ENCODE measurements at places on chromosomes 1 and 21.
A peak's percentile ranks its signal among the peaks of the same experiment; 100 is the strongest.

GRCh38 chr1:228740543-228741317 lies 5.5 kb downstream of the RHOU start:
- DNase-seq: no peak

GRCh38 chr1:7103361-7103782 lies 318.1 kb downstream of the CAMTA1 start:
- DNase-seq: peak; percentile 16

GRCh38 chr1:197526736-197527371 lies 248.4 kb downstream of the DENND1B start:
- DNase-seq: no peak

- no peak for DNase-seq
These were observed 98.7 kb upstream of the VAV3 start for GRCh38 chr1:108063703-108064102.

DNA sequence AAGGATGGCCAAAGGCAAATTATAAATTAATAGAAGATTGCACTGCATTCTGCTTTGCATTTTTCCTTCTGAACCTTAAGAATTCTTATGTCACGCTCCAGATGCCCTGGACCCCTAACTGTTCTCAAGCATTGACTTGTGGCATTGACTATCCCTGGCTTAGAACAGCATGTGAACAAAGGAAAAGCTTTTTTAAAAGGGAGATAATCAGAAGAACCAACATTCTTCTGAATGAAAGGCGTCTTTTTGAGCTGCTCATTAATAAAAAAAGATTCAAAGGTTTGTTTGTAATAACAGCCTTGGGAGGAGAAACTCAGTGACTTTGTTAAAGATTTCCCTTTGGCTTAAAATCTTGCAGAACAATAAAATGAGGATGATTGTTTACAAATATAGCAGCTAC lies 105.5 kb downstream of the TNNI3K start:
- DNase-seq: peak; percentile 23

GRCh38 chr1:47194311-47194710 lies 4.5 kb upstream of the PDZK1IP1 start:
- no peak for DNase-seq

DNA sequence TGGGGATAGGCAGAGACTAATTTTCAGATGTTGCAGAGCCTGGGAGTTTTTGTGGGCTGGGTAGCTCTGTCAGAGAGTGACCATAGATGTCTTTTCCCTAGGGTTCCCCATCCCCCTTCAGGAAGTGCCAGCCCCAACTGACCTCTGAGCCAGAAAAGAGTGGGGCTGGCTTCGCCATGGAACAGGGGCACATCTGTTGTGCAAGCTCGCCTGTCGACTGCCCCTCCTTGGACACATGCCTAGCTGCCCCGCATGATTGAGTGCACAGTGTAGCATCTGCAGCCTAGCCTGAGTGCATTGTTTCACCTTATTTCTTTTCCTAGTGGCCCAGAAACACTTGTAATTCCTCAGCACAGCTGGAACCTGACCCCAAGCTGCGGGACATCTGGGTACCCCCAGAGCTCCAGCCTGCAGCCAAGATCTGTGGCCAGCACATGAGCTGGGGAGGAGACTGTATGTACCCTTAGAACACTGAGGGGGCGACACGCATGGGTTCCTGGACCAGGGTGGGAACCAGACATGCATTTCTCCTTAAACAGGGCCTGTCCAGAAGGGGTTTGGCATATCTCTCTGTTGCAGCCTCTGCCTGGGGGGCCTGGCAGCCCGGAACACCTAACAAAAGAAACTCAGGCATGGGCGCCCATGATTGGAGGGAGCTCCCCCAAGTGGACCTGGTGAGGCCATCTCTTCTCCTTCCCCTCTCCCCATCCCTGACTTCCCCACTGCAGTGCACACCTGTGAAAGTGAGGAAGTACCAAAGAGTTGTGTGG lies 55.2 kb downstream of the SYT14 start:
- no peak for DNase-seq

DNA sequence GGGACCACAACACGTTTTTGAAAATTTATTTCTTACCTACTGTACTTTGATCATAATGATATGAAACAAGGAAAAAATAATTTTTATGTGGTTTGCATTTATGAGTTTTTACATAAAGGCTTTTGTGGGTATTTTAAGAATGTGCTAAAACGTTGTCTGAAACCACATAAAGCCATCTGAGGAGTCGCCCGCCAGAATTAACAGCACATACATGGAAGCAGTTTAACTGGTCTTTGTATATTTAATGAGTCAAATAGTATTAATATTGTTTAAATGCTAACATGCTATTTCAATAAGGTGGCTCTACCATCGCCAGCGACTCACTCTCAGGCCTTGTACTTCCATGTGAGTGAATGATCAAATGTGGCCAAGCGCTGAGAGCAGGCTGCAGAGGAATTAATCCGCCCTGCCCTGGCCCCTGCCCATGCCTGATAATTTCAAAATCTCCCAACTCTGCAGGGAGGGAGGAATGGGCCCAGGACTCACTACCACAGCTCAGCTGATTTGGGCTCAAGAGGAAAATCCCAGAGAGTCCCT lies 49.6 kb downstream of the SLC66A1 start:
- DNase-seq: no peak

GRCh38 chr1:208100906-208101305 lies 143.3 kb downstream of the PLXNA2 start:
- DNase-seq: peak; percentile 54

DNA sequence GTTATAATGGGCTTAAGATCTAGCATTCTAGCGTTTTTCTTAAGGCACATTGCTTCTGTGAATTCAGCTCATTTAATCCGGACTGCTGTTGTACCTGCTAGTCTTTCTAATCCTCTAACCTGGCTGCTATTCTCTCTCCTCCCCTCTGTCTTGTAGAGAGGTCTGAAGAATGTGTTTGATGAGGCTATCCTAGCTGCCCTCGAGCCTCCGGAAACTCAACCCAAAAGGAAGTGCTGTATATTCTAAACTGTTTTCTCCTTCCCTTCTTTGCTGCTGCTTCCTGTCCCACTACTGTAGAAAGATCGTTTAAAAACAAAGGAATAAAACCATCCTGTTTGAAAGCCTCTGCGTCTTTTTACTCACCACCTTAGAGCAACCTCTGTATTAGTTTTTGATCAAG lies 37.3 kb downstream of the CDC42 start:
- DNase-seq: no peak

DNA sequence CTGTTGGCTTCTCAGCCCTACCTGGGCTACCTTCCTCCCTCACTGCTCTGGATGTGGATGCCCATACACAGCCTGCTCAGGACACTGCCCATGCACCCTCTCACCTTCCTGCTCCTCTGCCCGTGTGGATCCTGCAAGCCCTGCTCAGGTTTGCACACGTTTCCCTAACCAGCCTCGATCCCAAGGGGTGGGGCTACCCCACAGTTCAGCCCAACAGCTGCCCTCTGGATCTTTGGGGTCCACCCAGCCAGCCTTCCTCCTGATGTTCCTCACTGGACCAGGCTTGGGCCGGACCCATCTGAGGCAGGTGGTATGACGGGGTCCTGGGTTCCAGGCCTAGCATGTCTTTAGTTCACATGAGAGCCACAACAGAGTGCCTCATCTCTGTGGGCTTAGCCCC lies 4.7 kb downstream of the TMEM54 start:
- no peak for DNase-seq

GRCh38 chr1:36166938-36167905 lies 11.3 kb downstream of the MAP7D1 start:
- DNase-seq: no peak

GRCh38 chr1:101262630-101263348 lies 26.0 kb downstream of the S1PR1 start:
- no peak for DNase-seq
